GM06990 (cell line): ENCODE measurements at places on chromosomes 2 and 18.

GRCh38 chr2:125168442-125168841 is 1143.4 kb downstream of the CNTNAP5 start:
- DNase-seq: no peak

DNA sequence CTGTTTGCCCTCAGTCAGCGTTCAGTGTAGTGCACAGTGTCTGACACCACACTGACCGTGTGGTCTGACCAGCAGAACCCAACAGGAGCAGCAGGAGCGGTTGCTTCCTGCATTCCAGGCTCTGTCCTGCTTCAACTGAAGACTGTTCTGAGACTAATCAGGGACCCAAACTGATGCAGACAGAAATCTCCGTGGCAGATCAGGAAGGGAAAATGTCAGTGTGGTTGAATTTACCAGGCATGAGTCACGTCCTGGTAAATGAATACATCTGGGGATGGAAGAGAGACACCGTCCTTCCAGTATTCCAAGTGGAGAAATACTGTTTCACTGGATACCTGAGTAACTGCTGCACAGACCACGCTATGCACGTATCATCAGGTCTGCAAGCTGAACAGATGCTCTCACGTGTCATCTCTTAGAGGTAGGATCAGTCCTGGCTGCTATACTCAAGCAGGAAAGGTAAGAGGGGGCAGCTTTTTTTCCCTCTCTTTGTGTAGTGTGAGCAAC is 223.6 kb upstream of the EPAS1 start:
- DNase-seq: no peak

DNA sequence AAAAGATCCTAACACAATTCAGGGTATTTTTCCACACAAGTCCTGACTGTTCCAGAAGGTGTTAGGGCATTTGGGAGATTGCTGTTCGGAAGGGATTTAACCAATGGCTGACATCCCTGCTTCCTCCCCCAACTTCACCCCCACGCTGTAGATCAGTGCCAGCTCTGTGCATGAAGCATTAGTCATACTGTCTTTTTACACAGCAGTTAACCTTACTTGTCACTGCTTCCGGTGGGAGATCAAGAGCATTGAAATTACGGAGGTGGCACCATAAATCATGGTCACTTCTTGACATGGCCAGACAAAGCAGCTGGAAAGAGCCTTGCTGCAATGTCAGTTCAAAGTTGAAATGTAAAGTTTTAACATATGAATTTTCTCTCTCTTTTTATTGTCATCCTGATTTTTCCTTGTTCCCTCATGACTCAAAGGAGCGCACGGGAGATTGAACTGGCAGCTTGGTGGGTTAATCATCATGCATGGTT is 70.2 kb downstream of the HRH4 start:
- DNase-seq: no peak

- DNase-seq: no peak
These were observed 16.0 kb downstream of the ARID5A start for GRCh38 chr2:96552315-96553175.

DNA sequence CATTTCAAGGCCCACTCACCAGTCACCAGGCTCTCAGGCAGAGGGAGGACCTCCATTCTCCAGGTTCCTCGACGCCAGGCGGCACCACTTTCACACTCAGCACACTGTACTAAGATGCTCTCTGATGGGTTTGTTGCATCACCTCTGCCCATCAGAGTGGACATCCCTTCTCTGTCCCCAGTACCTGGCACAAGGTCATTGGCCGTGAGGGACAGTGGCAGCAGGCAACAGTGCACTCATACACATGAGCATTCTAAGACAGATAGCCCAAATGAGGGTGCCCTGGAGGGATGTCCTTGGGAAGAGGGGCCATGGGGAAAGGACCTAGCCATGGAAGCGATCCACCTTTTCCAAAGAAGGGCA is 3.0 kb upstream of the ADRA2B start:
- no peak for DNase-seq

GRCh38 chr2:66186537-66186936 is 248.4 kb upstream of the MEIS1 start:
- DNase-seq: no peak

DNA sequence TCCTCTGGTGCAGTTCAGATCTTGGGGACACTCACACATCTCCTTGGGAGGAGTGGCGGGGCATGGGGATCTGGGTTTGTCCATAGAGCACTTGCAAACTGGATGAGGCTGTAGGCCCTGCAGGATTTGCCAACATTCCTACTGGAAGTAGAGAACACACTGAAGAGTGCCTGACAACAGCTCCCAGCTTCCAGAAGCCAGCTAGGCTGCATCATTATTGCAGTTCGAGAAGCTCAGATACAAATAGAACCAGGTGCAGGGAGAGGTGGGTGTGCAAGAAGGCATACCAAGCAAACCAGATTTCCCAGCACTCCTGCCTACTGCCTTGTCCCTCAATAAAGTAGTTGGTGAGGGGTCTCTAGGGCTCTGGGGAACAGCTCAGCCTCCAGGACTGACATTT is 52.5 kb downstream of the RHOB start:
- DNase-seq: no peak

DNA sequence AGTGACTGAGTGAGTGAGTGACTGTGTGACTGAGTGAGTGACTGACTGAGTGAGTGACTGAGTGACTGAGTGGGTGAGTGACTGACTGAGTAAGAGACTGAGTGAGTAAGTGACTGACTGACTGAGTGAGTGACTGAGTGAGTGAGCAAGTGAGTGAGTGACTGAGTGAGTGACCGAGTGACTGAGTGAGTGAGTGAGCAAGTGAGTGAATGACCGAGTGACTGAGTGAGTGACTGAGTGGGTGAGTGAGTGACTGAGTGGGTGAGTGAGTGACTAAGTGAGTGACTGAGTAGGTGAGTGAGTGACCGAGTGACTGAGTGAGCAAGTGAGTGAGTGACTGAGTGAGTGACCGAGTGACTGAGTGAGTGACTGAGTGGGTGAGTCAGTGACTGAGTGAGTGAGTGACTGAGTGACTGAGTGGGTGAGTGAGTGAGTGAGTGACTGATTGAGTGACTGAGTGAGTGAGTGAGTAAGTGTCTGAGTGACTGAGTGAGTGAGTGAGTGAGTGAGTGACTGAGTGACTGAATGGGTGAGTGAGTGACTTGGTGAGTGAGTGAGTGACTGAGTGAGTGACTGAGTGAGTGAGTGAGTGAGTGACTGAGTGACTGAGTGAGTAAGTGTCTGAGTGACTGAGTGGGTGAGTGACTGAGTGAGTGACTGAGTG is 13.3 kb downstream of the MAL start:
- no peak for DNase-seq

DNA sequence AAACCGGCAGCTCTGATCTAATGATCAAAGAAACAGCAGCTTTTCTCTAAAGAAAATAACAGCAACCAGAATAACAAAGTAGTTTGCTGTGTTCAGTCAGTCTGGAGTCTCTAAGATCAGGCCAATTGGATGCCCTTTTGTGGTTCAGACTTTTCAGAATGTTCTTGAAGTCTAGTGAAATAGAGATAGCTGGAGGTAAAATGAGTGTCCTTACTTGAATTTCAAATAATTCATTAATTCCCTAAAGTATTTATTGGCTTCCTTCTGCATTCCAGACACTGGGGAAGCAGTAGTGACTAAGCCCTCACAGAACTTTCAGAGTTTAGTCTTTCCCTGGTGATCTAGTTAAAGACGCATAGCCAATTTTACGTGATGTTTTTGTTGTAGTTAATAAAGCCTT is 58.7 kb downstream of the C18orf54 start:
- no peak for DNase-seq

DNA sequence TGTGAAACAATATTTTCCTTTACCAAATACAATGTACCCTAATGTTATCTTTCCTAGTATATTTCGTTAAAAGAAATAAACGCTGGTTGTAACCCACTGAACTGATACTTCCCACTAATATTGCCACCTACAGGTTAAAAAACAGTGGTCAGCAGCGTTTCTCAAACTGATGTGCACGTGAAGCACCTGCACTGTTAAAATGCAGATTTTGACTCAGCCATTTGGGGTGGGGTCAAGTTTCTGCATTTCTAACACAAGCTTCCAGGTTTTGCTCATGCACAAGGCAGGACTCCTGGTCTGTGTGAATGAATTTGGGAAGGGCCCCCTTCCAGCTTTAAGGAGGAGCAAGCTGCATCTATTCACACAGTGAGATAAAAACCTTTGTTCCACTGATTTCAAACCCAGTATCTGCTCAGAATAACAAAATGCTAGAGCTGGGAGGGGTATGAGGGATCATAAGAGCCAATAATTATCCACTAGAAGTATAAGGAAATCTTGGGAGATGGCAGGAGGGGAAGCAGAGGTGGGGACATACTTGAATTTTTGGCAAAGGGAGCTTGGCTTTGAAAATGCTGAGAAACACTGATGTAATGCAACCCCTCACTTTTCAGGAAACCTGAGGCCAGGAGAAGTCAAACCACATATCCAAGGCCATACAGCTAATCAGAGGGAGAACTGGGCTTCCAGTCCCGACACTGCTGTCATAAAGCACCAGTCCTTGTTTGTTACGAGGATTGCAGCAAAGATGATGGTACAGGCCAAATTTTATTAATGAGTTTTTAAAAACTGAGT is 116.2 kb downstream of the RBMS1 start:
- DNase-seq: no peak

DNA sequence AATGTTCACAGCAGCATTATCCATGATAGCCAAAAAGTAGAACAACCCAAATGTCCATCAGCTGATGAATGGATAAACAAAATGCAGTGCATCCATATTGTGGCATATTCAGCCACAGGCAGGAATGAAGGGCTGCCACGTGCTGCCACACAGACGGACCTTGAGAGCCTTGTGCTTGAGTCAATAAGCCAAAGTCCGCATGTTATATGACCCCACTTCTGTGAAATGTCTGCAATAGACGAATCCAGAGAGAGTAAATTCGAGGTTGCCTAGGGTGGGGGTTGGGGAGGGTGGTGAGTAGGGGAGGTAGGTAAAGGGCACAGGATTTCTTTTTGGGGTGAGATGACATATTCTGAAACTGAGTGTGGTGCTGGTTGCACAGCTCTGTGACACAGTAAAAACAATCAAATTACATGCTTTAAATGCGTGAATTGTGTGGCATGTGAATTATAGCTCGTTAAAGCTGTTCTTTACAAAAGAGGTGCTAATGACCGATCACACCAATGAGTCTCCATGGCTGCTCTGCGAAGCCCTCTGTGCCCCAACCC is 38.9 kb upstream of the LDLRAD4 start:
- no peak for DNase-seq
